ENCODE measurements at places on chromosomes 6 and 20.
A peak's percentile ranks its signal among the peaks of the same experiment; 100 is the strongest.

- no peak for DNase-seq
Measured at GRCh38 chr20:53491462-53491861, 102.2 kb downstream of the ZNF217 start.

- no peak for DNase-seq
Measured at GRCh38 chr20:43969501-43970182, 55.0 kb downstream of the TOX2 start.

GRCh38 chr20:62020935-62021701, 44.6 kb downstream of the TAF4 start:
- DNase-seq, result no peak

DNA sequence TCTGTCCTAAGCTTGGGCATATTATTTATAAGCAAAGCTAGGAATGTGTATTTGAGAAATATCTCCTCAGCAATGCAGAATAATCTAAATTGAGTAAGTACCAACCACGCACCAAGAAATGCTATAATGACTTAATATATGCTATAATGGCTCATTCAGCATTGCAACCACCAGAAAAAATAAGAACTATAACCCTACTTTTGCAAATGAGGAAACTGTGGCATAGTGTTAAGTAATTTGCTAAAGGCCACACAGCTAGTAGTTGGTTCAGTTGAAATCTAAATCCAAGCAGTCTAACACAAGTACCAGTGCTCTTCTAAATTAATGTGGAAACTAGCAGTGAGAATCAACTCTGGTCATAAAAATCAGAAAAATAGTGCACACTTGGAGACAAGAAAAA, 35.7 kb downstream of the HBS1L start:
- DNase-seq, result no peak

DNA sequence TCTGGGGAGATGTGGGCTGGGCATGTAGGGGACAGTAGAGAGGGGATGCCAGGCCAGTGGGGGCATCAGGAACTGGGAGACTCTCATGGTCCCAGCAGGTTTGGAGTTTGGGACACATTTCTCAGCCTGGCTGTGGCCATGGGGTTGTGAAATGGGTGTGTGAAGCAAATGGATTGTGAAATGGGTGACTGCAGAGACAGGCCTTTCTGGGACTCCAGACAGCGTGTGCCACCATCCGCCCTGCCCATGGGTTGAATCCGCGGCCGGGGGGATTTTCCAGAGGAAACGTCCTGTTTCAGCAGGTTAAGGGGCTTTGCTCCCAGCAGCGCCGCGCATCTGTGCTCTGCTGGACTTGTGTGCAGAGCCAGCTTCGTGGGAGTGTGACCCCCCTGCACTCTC, 3.7 kb upstream of the PMEPA1 start:
- no peak for DNase-seq

DNA sequence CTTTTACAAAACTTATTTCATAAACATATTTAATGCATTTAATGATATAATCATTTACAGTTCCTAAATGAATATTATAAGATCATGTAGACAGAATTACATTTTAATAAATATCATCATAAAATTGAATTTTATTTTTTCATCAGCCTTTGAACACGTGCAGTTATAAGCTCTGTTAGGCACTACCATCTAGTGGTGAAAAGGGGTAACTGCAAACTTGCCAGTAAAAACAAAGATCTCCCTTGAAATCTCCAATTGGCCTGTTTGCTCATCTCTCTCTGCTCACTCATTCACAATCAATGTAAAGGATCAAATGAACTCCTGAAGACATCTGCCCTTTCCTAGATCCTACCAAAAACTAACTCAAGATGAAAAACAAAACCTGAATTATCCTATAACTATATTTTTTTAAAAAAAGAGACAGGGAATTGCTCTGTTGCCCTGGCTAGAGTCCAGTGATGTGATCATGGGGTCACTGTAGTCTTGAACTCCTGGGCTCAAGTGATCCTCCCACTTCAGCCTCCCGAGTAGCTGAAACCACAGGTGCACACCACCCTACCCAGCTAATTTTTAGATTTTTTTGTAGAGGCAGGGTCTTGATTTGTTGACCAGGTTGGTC, 31.7 kb downstream of the SAMHD1 start:
- DNase-seq, result peak; percentile 10

- no peak for DNase-seq
Measured at GRCh38 chr20:55251170-55251569, 754.1 kb downstream of the CBLN4 start.

GRCh38 chr20:19993958-19994669, 23.0 kb upstream of the NAA20 start:
- no peak for DNase-seq

- no peak for DNase-seq
Measured at GRCh38 chr6:26172608-26172968, 85.4 kb downstream of the HFE start.

DNA sequence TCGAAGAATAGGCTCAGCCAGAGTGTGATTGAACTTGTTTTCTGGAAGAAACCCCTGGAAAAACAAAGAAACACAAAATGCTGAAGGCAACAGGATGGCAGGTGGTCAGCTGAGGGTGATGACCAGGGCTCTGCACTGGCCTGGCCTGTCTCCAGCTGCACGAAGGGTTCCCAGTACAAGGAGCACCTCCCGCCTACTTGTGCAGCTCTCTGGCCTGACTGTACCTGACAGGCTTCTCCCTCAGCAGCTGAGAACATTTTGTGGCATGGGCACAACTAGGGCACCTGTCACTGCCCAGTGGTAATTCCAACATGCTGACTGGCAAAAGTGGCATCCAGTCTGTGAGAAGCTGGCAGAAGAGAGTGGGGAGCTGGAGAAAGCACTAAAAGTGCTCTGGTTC, 38.8 kb upstream of the EMILIN3 start:
- no peak for DNase-seq

- DNase-seq, result no peak
Measured at GRCh38 chr20:24833592-24833991, 115.5 kb upstream of the CST7 start.

- DNase-seq, result no peak
Measured at GRCh38 chr20:5979801-5980200, 29.3 kb downstream of the MCM8 start.

- no peak for DNase-seq
Measured at GRCh38 chr20:4508773-4509172, 212.9 kb upstream of the PRND start.

DNA sequence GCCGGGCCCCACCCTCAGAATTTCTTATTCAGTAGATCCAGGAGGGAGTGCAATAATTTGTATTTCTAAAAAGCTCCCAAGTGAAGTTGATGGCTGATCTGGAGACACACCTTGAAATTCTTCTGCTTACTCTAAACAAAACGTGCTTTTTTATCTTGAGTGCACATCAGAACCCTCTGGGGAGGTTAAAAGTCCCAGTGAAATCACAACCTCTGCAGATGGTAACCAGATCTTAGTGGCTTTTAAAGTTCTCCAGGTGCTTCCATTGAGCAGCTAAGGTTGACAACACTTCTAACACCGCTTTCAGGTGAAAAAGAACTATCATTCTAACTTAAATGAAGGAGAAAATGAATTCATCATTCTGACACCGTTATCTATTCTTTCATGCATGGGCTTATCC, 45.6 kb upstream of the ESR1 start:
- no peak for DNase-seq

- DNase-seq, result peak; percentile 82
Measured at GRCh38 chr6:10759312-10759839, 11.8 kb downstream of the TMEM14B start.

- no peak for DNase-seq
Measured at GRCh38 chr6:104214901-104215300, 644.8 kb downstream of the HACE1 start.

- DNase-seq, result no peak
Measured at GRCh38 chr20:50975701-50976330, 17.2 kb downstream of the MOCS3 start.

DNA sequence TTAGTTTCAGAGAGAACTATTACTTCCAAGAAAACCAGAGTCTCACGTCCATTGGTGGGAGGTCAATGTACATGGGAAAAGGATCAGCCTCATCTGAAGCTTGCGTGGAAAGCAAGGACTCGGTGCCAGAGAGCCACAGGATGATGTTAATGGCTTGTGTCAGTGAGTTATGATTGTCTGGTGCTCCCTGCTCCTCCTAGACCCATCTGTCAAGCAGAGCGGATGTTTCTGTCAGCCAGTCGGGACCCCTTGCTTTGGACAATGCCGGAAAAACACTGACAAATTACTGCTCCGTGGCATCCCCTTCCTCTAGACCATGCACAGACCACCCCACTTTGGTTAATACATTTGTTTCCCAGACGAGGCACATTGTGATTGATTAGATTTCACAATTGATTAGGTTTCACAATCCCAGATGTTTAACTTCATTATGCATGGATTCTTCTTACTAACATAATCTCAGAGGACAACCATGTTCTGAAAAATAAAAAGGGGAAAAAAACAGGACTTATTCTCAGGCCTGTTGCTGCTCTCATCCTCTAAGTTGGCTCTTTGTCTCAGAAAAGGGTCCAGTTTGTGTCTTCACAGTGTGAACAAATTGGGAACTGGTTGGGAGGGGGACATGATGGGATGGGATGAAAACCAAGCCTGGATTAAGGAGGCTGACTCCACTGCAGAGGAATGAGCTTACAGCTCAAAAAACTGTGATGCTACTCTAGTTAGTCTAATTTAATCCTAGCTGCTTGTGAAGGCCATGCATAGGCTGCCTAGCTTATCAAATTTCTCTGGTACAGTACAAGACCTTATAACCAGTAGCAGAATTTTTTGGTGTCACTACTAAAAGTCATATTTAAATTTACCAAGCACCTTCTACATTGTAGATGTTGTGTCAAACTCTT, 51.9 kb downstream of the UNC5CL start:
- no peak for DNase-seq

- DNase-seq, result no peak
Measured at GRCh38 chr6:79941489-79942151, 5.7 kb downstream of the ELOVL4 start.

GRCh38 chr6:32905078-32905477, 35.8 kb downstream of the HLA-DMB start:
- no peak for DNase-seq

DNA sequence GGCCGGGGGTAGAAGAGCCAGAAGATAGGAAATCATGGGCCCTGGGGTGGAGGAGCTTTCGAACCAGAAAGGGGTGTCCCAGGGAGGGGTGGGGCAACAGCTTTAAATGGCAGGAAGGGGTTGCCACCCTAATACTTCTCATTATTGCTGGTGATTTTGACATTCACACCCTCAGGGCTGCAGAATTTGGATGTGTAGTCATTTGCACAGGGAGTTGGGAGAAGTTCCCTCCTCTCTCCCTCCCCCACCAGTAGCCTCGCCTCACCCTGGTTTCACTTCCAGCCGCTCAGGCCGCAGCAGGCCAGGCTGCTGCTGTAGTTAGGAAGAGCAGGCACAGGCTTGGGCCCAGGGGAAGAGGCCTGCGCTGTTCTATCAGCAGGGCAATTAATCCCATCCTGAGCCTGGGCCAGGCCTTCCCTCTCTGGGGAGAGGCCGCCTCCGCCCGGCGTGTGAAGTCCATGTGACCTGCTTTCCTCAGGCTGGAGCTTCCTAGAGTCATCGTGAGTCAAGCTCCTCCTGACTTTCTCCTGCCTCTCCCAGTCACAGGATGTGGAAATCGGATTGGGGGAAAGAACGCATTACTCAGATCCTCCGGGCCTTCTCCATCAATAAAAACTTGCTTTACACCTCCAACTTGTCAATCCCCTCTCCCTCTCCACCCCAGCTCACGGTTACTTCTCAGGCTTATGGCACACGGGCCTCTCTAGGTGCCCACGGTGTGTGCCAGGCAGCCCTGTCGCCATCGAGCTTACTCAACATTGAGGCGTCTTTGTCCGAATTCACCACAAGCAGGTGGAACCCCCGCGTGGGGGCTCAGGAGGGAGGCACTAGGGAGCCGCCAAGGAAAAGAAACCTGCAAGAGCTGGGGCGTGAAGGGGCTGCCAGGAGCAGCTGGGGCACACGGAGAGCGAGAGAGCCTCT, 7.8 kb downstream of the ADTRP start:
- peak; percentile 100 for DNase-seq

- DNase-seq, result no peak
Measured at GRCh38 chr6:29769336-29769735, 46.1 kb downstream of the HLA-F start.

GRCh38 chr6:158619922-158620801, 24.4 kb downstream of the DYNLT1 start:
- DNase-seq, result no peak

DNA sequence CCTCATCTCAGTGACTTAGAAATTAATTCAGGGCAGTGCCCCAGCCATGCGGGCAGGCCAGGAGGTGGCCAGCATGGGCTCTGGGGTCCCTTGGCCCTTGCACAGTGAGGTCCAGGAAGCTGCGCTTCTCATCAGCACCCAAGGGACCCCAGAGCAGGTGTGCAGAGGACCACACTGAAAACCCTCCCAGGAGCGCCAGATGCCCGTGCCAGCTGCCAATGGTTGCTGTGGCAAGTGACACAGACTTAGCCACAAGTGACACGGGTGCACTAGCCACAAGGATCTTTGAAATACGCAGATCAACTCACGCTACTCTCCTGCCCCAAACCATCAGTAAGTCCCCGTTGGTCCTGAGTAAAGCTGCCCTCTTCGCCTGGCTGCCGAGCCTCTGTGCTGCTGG, 88.1 kb downstream of the ERMARD start:
- no peak for DNase-seq

- no peak for DNase-seq
Measured at GRCh38 chr6:72709431-72709830, 87.6 kb downstream of the KCNQ5 start.

GRCh38 chr6:95431637-95432228, 145.6 kb upstream of the MANEA start:
- DNase-seq, result no peak

GRCh38 chr20:50540620-50541605, 30.7 kb downstream of the PTPN1 start:
- peak; percentile 97 for DNase-seq

- DNase-seq, result no peak
Measured at GRCh38 chr6:76451926-76452709, 379.7 kb upstream of the IMPG1 start.

GRCh38 chr6:150719099-150719766, 119.5 kb downstream of the PLEKHG1 start:
- no peak for DNase-seq

GRCh38 chr20:16562259-16562658, 11.0 kb downstream of the KIF16B start:
- no peak for DNase-seq

- no peak for DNase-seq
Measured at GRCh38 chr6:14476793-14477531, 359.4 kb downstream of the CD83 start.

GRCh38 chr6:169827290-169827717, 75.9 kb downstream of the ERMARD start:
- no peak for DNase-seq

DNA sequence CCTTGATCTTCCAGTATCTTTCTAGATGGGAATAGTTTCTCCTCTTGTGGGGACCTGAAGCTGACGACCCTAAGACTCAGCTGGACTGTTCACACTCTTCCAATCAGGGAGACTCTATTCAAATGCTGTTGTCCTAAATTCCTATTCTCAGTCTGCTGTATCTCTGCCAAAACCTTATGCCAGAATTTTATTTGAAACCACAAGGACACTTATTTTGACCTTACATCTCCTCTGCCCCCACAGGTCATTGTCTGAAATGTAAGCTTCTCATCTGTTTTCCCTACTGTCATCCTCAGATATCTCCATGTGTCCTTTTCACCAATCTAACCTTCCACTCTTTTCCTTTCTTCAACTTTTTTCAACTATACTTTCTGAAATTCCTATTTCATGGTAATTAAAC, 289.5 kb upstream of the SGK1 start:
- DNase-seq, result no peak

All from retinal pigment epithelial cell (primary cell).